Esophagus squamous epithelium (tissue), 5 donors: ENCODE measurements at places on chromosomes 2 and 18.

DNA sequence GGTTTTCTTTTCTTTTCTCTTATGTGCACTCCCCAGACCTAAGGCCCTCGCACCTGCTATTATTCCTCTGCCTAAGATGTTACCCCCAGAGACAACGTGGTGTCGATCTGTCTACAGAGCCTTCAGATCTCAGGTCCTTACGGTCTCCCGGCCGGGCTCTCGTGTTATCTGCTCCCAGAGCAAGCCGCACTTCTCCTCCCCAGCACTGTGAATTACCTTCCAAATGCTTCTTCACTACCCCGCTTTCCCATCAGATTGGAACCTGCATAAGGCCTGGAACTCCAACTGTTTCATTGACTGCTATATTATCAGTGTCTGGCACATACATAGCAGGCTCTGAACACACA lies 71.2 kb upstream of the ODC1 start:
- DNase-seq, result no peak

GRCh38 chr2:8743261-8743660 lies 61.4 kb downstream of the ID2 start:
- no peak for DNase-seq

DNA sequence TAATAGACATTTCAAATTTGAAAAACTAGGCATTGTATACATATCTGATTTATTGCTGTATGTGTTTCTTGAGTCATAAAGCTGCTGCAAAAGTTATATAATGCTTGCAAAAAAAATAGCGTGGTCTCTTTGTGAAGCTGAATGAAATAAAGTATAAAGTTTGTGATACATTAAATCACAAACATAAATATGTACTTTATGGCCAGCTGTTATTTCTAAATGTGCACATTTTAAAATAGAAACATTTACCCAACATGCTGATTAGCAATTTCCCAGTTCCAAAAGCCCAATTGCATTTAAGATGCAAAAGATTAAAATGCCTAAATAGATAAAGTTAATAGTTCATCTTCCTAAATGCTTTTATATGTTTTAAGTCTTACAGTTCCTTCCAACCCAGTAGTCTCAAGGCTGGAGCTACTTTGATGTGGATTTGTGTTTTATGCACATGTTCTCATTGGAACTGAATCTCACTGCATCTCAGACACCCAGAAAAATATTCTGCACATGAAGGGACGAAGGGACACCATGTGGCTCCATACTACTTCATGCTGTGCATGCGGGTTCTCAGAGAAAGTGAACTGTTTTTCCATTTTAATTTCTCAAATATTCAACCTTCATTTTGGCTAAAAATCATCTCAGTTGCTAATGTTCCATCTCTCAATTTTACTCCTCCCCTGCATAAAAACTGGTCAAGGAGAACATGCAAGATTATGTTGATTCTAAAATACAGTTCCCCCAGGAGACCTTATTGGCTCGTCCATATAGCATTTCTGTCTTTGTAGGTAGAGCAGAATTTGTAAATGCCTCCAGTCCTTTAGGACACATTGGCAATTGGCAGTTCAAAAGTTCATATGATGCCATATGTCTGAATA lies 304.6 kb downstream of the MTX2 start:
- no peak for DNase-seq

- no peak for DNase-seq
Measured at GRCh38 chr18:63477968-63478367, 1.2 kb downstream of the SERPINB5 start.

- no peak for DNase-seq
Measured at GRCh38 chr2:26466662-26467310, 11.1 kb downstream of the OTOF start.

GRCh38 chr2:32732120-32732519 lies 104.3 kb downstream of the TTC27 start:
- no peak for DNase-seq

DNA sequence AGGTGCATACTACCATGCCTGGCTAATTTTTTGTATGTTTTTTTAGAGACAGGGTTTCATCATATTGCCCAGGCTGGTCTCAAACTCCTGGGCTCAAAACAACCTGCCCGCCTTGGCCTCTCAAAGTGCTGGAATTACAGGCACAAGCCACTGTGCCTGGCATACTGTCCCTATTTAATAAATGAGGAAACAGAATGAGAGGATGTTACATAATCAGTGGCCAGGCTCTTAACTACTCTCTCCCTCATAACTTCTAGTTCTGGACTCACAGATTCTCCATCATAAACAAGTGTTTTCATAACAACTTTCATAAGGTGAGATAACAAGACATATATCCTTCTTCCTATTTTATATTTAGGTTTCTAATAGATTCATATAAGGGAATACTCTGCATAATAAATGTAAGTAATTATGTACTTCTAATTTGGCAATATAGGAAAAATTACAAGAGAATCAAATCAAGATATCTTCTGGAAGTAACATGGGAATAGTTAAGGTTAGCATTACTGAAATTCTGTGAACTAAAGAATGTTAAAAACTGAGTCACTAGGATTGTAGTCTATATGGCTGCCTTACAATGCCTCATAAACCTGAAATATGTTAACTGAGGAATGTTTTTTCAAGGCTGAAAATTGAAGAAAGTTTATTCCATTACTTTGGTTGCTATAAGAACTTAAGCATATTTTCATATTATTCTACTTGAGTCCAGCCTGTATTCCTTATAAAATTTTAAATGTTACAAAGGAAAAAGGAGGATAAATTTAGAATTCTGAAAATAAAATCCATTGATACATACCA lies 71.3 kb downstream of the SLC25A12 start:
- no peak for DNase-seq

GRCh38 chr18:64017870-64018269 lies 48.0 kb downstream of the SERPINB8 start:
- DNase-seq, result no peak

- no peak for DNase-seq
Measured at GRCh38 chr2:125559186-125559585, 1096.8 kb upstream of the GYPC start.

GRCh38 chr2:86782748-86783147 lies 8.0 kb downstream of the CD8A start:
- DNase-seq, result no peak

DNA sequence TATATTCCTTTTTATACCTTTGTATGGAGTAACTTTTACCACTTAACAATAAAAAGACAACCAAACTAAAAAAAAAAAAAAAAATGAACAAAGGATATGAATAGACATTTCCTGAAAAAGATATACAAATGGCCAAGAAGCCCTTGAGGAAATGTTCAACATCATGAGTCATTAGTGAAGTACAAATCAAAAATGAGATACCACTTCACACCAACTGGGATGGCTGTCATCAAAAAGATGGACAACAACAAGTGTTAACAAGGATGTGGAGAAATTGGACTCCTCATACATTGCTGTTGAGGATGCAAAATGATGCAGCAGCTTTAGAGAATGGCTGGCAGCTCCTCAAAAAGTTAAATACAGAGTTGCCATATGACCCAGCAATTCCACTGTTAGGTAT lies 22.6 kb upstream of the SCYGR2 start:
- no peak for DNase-seq

GRCh38 chr2:39476524-39476923 lies 39.4 kb upstream of the MAP4K3 start:
- DNase-seq, result no peak

GRCh38 chr2:56473524-56473923 lies 289.7 kb downstream of the CCDC85A start:
- DNase-seq, result no peak

GRCh38 chr2:224887141-224887540 lies 155.1 kb downstream of the DOCK10 start:
- no peak for DNase-seq

- DNase-seq, result no peak
Measured at GRCh38 chr2:31889044-31889443, 121.8 kb downstream of the MEMO1 start.
